ENCODE measurements at places on chromosomes 5 and 9.

- no peak for DNase-seq
Observed at GRCh38 chr9:110432253-110432652, 94.6 kb upstream of the TXNDC8 start.

GRCh38 chr5:178685386-178686059 is 44.9 kb downstream of the ZNF354A start:
- no peak for DNase-seq

DNA sequence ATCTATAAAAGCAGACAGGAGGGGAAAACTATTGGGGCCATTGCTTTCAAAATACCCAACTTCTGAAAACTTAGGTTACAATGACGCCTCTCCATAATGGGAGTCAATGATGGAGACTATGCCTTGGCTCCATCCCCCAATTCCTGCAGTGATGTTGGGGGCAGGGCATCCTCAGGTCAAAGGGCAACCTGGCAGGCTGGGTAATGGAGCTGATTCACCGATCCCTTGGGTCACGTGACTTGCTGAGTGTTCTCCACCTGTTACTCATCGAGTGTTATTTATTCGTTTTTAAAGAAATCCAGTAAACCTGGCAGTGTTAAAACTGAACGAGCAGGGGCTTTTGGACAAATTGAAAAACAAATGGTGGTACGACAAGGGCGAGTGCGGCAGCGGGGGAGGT is 244.4 kb downstream of the FAM114A2 start:
- DNase-seq, result no peak

GRCh38 chr5:34584165-34584564 is 72.0 kb upstream of the RAI14 start:
- DNase-seq, result no peak
